ENCODE measurements at places on chromosomes 1 and 21.

GRCh38 chr1:172680733-172681275 lies 21.9 kb downstream of the FASLG start:
- no peak for DNase-seq

DNA sequence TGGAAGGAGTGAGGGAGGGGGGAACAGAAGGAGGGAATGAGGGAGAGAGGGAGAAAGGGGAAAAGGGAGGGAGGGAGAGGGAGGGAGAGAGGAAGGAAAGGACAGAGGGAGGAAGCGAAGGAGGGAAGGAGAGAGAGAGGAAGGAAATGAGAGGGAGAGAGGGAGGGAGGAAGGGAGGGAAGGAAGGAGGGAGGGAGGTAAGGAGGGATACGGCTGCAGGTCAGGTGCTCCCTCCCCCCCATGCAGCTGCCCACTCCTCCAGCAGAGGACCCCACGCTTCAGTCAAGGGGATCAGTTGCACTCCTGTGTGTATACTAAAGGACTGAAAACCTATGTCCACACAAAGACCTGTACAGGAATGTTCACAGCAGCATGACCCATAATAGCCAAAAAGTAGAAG lies 54.8 kb downstream of the CLSTN1 start:
- DNase-seq, result no peak

GRCh38 chr1:56505792-56506743 lies 73.3 kb downstream of the PLPP3 start:
- no peak for DNase-seq

DNA sequence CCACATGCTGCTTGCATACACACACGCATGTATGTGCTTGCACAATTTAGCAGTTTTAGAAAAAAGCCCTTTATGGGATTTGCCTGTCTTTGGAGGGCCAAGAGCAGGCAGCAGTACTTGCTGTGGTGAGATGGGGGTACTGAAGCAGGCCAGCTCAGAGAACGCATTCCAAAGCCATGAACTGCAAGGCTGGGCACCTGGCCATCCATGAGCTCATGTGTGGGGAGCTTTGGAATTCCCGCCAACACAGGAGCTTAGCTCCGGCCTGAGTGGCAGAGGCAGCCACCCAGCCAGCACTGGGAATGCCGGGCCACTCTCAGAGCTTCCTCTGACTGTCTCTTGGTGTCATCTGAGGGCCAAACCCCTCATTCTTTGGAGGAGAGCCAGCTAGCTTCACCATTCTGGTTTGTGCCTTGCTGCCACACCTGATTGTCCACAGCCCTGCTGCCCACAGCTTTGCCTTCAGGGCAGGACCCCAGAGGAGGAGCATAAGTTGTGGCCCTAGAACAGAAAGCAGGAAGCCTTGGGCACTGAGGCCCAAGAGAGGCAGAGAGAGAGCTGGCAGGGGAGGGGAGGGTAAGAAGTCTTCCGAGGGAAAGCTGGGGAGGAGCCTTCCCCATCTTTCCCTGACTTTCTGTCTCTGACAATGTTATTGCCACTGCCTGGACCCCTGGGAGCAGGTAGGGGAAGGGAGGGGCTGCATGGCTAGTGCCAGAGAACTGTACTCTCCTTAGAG lies 92.1 kb upstream of the POU3F1 start:
- no peak for DNase-seq

DNA sequence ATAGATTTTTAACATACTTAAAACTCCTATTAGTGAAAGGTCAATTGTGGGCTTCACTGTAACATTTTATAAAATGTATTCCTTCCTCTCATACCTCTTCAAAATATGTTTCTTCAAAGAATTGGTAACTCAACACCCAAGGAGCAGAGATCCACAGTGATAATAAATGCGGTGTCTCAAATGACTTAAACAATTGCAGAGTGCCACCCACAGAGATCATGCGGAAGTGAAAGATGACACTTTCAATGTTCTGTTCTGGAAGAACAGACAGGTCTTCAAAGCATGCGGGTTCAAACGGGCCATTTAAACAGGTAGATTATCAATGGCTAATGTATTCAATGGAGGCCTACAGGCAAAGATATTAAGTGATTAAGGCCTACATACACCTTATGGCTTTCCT lies 157.0 kb upstream of the GREM2 start:
- no peak for DNase-seq

DNA sequence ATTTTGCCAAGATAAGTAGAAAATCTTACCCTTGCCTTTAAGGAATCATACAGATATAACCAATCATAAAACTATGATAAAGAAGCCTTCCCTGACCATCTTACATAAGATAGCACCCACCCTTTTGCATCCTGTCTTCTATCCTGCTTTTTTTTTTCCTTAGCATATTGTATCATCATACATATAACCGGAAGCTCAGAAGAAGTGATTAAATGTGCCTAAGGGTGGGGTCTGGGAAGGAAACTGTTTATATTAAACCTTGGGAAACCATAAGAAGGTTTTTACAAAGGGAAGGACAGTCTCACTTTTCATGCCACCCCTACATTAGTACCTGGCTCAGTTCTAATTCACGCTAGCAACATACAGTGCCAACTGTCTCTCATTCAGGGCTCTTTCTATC lies 66.8 kb downstream of the LUZP1 start:
- no peak for DNase-seq

- no peak for DNase-seq
Observed at GRCh38 chr1:241776911-241777310, 71.1 kb upstream of the EXO1 start.
